NCI-H1048 (cell line): ENCODE measurements at places on chromosomes 4 and X.

GRCh38 chrX:29662101-29662500, 553.3 kb upstream of the MAGEB2 start:
- no peak for DNase-seq

- DNase-seq = no peak
Measured at GRCh38 chrX:23820235-23820782, 37.3 kb downstream of the SAT1 start.

GRCh38 chr4:20251031-20251795, 492 bp upstream of the SLIT2 start:
- no peak for DNase-seq

- DNase-seq = no peak
Measured at GRCh38 chr4:23654791-23655190, 235.1 kb downstream of the PPARGC1A start.

- no peak for DNase-seq
Measured at GRCh38 chr4:142900622-142901021, 54.5 kb upstream of the INPP4B start.

DNA sequence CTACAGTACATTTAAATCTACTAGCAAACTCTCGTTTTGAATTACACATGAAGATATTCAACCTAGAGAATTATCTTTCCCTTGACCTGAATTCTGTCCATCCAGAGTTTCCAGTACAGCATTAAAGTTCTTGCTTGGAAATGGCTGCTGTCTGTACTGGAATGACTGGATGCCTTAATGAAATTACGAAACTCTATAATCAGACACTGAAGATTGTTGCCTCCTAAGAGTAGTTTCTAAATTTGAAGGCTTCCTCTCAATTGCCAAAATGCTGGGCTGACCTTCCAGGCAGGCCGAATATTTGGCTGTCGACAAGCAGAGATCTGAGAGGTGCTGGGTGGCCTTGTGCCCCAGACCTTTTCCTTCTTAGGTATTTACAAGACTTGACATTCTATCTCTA, 215.1 kb upstream of the GPC4 start:
- no peak for DNase-seq
